Vagina (tissue), 2 donors: ENCODE measurements at places on chromosomes 12 and 14.

DNA sequence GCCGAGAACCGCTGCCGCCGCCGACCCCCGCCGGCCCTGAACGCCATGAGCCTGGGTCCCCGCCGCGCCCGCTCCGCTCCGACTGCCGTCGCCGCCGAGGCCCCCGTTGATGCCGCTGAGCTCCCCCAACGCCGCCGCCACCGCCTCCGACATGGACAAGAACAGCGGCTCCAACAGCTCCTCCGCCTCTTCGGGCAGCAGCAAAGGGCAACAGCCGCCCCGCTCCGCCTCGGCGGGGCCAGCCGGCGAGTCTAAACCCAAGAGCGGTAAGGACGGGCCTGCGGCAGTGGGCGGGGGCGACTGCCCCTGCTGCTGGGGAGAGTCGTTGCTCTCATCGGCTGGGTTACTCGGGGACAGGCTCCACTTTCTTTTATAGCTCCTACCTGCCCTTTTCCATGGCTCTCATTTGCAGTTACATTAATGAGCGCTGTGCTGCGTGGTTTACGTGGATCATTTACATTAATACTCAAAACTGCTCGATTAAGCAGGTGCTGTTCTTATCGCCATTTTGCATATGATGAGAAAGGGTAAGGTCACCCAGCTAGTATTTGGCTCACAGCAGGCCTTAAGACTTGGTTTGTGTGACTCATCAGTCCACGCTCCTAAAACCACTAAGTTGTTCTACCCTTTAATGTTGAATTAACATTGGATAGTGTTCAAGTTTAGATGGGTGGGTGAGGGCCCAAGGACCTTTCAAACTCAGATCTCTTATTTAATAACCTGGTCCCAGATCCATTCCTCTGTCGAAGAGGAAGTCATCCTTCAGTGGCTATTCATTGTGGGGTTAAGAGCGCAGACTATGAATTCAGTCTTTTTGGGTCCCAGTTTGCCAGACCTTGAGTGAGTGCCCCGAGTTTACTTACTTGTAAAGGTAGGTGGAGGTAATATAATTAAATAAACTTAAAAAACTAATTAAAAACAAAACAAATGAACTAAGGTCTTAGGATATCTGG is 823 bp downstream of the RNF10 start:
- peak overlapping the region; percentile 99 for H3K4me3 ChIP-seq
- H3K27me3 ChIP-seq = no peaks in the 10 kb centered on the region

DNA sequence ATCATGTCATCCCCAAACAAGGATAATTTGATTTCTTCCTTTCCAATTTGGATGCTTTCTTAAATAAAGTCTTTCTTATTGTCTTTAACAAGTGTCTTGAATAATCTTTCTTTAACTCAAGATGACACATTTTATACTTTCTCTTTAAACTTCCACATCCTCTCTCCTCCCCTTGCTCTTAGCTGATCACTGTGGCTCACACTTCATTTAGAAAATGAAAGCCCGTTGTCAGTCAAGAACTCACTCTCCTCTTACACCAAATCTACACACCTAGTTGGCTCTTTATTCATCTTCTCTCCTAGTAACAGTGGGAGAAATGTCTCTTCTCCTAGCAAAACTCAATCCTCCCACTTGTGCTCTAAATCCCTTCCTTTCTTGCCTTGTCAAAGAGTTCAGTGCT is 10.4 kb upstream of the RMST start:
- H3K27me3 ChIP-seq = no peaks in the 10 kb centered on the region
- no peak overlapping the region for H3K4me3 ChIP-seq
- no peaks in the 10 kb centered on the region for H3K36me3 ChIP-seq
- no peaks in the 10 kb centered on the region for H3K4me1 ChIP-seq
- DNase-seq = no peak
- H3K27ac ChIP-seq = no peak overlapping the region

DNA sequence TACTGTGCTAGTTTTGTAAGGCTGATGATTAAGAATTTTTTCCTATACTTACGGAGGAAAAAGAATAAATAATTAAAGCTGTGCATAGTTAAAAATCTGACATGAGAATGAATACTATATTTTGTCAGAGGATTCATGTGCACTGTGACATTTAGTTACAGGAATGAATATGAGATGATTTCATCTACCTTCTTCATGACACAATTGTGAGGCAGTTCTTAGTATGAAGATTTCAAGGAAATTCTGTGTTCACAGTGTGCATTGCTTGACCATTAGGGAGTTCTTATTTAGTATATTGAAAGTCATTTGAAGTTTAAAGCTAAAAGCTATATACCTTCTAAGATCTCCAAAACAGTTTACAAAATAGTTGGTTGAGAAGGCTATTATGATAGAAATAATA is 70.1 kb downstream of the ATF7IP start:
- no peak overlapping the region for H3K27ac ChIP-seq
- no peaks in the 10 kb centered on the region for H3K27me3 ChIP-seq
- DNase-seq = no peak
- H3K4me3 ChIP-seq = no peak overlapping the region
- H3K36me3 ChIP-seq = no peaks in the 10 kb centered on the region
- H3K4me1 ChIP-seq = peaks cover 15% of the 10 kb centered on the region

GRCh38 chr14:37595809-37596621 is 586 bp downstream of the TTC6 start:
- DNase-seq = no peak
- H3K27me3 ChIP-seq = peaks cover 63% of the 10 kb centered on the region
- H3K36me3 ChIP-seq = no peaks in the 10 kb centered on the region
- H3K4me3 ChIP-seq = peak overlapping the region; percentile 44
- H3K27ac ChIP-seq = peak overlapping the region; percentile 69

GRCh38 chr14:49988080-49988990 is 95.5 kb downstream of the ARF6 start:
- H3K27me3 ChIP-seq = no peaks in the 10 kb centered on the region
- H3K4me3 ChIP-seq = no peak overlapping the region
- H3K27ac ChIP-seq = peak overlapping the region; percentile 75
- H3K4me1 ChIP-seq = peaks cover 9% of the 10 kb centered on the region
- no peaks in the 10 kb centered on the region for H3K36me3 ChIP-seq
- no peak for DNase-seq

DNA sequence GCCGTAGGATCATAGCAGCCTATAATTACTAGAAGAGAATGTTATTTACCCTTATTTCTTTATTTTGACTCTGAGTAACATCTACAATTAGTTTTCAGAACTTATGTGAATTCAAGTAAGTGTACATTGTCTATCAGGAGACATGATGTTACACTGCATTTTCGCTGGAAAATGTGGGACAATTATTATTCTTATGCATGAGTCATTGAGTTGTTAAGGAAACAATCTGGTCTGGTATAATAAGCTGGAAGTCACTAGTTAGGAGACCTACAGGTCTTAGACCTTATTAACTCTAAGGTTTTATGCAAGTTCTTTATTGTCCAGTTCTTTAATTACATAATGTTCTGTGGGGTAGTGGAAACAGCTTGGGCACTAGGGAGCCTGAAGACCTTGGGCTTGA is 5.8 kb downstream of the KTN1 start:
- no peak overlapping the region for H3K4me3 ChIP-seq
- no peak overlapping the region for H3K27ac ChIP-seq
- no peaks in the 10 kb centered on the region for H3K36me3 ChIP-seq
- no peak for DNase-seq

DNA sequence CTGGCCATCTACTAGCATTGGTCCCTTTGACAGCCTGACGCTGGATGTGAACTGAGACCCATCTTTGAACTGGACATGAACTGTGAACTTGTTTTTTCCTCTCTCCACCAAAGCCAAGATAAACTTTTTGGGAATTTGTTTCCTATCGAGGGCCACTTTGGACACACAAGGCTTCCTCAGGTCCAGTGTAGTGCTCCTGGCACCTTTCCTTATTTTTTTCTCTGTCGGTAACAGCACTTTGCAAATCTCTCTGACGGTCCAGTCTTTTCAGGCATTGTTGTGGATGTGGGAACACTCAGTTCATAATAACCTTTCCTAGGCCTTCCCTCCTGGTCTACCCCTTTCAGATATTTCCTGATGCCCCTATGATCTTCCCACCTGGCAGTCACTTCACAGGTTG is 5.0 kb downstream of the KCNA1 start:
- no peak for DNase-seq
- peaks cover 4% of the 10 kb centered on the region for H3K27me3 ChIP-seq
- no peak overlapping the region for H3K27ac ChIP-seq
- H3K4me1 ChIP-seq = peaks cover 16% of the 10 kb centered on the region

- no peaks in the 10 kb centered on the region for H3K27me3 ChIP-seq
- H3K36me3 ChIP-seq = no peaks in the 10 kb centered on the region
- H3K4me3 ChIP-seq = no peak overlapping the region
- no peak overlapping the region for H3K27ac ChIP-seq
- no peak for DNase-seq
Measured at GRCh38 chr14:49508124-49508523, 78.1 kb downstream of the RPS29 start.

DNA sequence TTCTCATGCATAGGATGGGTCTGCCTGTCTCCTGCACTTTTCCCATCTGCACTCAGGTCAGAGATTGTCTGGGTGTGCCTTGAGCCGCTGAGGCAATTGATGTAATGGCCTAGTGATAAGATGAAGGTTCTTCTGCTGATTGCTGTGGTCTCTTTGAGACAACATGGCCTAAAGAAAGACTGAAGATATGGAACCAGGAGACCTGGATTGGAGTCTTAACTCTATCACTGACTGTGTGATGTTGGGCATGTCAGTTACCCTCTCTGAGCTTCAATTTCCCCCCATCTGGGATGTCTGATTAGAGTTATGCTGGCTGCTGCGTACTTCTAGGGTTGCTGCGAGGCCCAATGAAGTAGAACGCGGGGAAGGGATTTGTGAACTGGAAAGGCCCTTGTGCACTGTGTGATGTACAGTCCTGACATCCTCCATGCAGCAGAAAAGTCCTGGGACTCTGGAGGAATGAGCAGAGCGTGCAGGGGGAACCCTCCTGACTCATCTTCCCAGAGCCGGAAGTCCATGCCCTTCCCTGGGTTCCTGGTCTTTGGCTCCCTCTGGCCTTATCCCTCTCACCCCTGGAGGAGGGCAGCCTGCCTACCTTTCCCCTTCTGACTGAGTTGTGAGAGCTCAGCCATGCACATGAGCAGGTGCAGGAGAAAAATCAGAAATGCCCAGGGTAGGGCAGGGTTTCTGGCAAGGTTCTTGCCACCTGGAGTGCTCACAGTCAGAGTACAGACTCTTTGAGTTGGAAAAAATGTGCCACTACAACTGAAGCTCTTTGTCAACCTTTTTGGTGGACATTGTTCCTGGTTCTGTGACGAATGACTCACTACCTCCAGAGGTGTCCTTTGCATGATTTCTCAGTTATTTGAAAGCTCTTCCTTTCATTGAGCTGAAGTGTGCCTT is 21.1 kb downstream of the PLEKHD1 start:
- no peaks in the 10 kb centered on the region for H3K36me3 ChIP-seq
- no peak overlapping the region for H3K4me3 ChIP-seq
- H3K4me1 ChIP-seq = peaks cover 7% of the 10 kb centered on the region
- no peak for DNase-seq

DNA sequence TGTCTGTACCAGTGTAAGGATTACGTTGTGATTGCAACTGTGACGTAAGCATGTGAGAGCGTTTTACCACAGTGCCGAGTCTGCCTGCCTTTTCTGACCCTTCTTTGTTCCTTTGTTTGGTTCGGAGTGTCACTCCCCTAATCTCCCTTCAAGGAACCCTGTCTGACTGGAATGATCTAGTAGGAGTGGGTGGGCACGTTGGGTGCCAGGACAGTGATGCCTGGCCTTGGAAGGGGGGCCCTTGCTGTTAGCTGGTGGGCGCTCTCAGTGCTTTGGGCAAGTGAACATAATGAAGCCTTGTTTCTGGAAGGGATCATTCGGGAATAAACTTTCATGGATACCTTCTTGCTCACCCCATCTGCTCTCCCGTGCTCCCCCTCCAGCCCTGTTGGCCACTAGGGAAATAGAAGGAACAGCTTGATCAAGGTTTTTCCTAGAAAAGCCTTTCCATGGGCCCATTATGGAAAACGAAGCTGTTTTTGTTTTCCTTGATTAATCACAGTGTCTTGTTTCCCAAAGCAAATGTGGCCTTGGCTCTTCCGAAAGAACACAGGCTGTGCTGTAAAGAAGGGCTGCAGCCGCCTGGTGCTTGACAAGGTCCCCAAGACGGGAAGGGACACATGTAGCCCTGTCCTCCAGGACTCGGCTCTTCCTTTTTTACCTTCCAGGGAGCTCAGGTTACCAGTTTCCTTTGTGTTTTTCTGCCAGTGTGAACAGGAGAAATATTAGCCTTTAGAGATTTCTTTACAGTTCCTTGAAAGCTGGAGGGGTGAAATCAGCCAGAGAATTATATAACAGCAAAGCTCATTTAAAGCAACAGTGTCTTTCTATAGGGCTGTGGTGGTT is 215.5 kb downstream of the CRADD start:
- peaks cover 14% of the 10 kb centered on the region for H3K4me1 ChIP-seq
- H3K4me3 ChIP-seq = no peak overlapping the region
- H3K27ac ChIP-seq = no peak overlapping the region
- no peaks in the 10 kb centered on the region for H3K36me3 ChIP-seq
- H3K27me3 ChIP-seq = no peaks in the 10 kb centered on the region

DNA sequence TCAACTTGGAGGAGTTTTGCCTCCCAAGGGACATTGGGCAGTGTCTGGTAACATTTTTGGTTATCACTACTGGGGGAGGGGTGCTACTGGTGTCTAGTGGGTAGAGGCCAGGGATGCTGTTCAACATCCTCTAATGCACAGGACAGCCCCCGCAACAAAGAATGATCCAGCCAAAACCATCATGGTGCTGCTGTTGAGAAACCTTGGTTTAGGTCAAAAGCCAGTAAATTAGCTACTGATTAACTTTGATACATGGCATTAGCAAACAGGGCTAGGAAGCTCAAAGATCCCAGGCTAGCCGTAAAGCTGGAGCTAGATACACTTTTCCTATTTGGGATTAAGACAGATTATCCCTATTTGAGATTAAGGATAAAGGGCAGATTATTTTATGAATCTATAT is 8.8 kb downstream of the ALKBH2 start:
- no peaks in the 10 kb centered on the region for H3K27me3 ChIP-seq
- no peak overlapping the region for H3K27ac ChIP-seq
- no peak overlapping the region for H3K4me3 ChIP-seq
- no peak for DNase-seq
- peaks cover 77% of the 10 kb centered on the region for H3K36me3 ChIP-seq

GRCh38 chr14:77045238-77046162 is 17.0 kb upstream of the IRF2BPL start:
- H3K4me1 ChIP-seq = peaks cover 66% of the 10 kb centered on the region
- DNase-seq = no peak
- no peak overlapping the region for H3K4me3 ChIP-seq
- H3K27ac ChIP-seq = peak overlapping the region; percentile 98
- no peaks in the 10 kb centered on the region for H3K36me3 ChIP-seq
